ENCODE measurements at places on chromosomes 5 and 9. TPM values are rescaled to one million over a fixed set of nuclear protein-coding genes. Genes with fewer than 3 reads are reported as not detected.

SHOC1 gene
- not detected for total RNA-seq

SPARC gene
- 738 TPM for total RNA-seq

PIP5KL1 gene
- total RNA-seq: 38.8 TPM

MYORG gene
- total RNA-seq: 2.1 TPM

CSF1R gene
- 88.1 TPM for total RNA-seq

DBH gene
- not detected for total RNA-seq

CATSPER3 gene
- total RNA-seq: not detected

NR5A1 gene
- not detected for total RNA-seq

NPDC1 gene
- 26.7 TPM for total RNA-seq
